ENCODE measurements at places on chromosomes 12 and 14.

GRCh38 chr12:5177096-5177495 lies 133.4 kb downstream of the KCNA5 start:
- no peak for DNase-seq

DNA sequence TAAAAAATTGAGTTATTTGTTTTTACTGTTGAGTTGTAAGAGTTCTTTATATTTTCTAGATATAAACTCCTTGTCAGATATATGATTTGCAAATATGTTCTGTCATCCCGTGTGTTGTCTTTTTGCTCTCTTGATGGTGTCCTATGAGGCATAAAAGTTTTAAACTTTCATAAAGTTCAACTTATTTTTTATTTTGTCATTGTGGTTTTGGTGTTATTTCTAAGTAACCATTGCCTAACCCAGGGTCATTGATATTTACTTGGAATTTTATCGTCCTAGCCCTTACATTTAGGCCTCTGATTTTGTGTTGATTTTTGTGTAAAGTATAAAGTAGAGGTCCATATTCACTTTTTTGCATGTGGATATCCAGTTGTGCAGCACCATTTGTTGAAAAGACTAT lies 63.1 kb downstream of the SRGAP1 start:
- no peak for DNase-seq

DNA sequence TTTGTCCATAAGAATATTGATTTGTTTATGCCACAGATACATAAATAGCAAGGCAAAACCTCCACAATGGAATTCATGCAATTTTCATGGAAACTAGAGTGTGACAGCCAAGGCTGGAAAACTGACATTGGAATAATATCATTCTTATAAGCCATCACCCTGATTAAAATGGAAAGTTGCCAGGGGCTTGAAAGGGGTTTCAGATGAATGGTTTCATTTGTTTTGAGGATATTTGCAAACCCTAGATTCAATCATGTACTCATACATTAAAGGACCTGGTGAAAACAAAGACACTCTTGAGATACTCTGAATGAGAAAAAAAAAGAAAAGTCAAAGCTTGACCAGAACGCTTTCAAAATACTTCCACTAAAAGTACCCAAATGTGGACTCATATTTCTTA lies 205.7 kb downstream of the DIO2 start:
- no peak for DNase-seq

- no peak for DNase-seq
These were observed 187.5 kb downstream of the PCNX1 start for GRCh38 chr14:71094722-71095121.

- no peak for DNase-seq
These were observed 67.2 kb downstream of the HECTD4 start for GRCh38 chr12:112314981-112315380.

DNA sequence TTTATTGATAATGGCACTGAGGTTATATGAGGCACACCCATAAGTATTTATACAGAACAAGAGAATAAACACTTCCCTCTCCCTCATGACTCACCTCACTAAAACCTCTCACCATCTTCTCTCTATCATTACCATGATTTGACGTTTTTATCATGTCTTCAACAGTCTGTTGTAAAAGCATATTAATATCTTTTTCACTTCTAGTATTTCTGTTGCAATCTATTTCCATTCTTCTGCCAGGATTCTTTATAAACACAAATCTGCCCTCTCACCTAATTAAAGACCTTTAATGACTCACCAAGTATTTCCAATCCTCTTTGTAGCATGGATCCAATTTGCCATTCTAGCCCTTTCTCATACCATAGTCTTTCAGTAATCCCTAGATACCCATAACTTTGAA lies 527.7 kb downstream of the SLC16A7 start:
- DNase-seq: no peak

GRCh38 chr12:47812797-47813510 lies 6.7 kb downstream of the HDAC7 start:
- DNase-seq: peak; percentile 97

GRCh38 chr14:95069018-95069417 lies 88.3 kb downstream of the DICER1 start:
- no peak for DNase-seq

DNA sequence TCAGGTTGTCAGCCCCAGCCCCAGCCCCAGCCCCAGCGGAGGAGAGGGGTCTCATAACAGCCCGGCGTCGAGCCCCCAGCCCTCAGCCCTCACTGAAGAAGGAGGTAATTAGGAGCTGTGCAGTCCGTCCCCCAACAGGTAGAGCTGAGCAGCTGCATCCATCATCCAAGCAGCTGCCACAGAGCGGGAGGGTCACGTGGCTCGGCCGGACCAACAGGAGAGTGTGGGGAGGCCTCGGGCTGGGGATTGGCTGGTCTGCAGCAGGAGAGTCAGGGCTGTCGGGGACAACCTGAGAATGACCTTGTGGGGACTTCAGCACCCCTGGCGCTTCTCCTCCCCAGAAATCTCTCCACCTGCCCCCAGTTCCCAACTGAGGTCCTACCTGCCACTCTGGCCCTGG lies 29.6 kb downstream of the SMUG1 start:
- peak; percentile 18 for DNase-seq

GRCh38 chr14:77305696-77306095 lies 15.0 kb downstream of the POMT2 start:
- no peak for DNase-seq

GRCh38 chr12:75196865-75197264 lies 12.8 kb downstream of the KCNC2 start:
- DNase-seq: no peak

- no peak for DNase-seq
These were observed 115.0 kb upstream of the RPH3A start for GRCh38 chr12:112676507-112676906.

DNA sequence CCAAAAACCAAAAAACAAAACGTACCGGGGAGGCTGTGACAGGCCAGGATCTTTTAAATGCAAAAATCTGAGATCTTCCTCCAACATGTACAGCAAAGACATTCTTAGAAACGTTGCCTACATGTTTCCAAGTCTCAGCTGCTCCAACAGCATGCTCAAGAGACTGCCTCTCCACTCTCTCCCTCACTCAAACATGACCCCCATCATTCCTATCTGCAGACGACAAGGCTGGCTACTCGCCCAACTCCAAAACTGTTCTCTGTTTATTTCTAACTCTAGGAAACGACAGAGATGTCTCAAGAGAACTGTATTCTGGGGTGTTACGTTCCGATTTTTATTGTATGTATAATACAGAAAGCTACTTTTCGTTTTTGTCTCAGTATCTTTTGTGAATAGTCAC lies 57.5 kb upstream of the TMCC3 start:
- no peak for DNase-seq

- DNase-seq: no peak
These were observed 5.9 kb downstream of the GSG1 start for GRCh38 chr12:13097491-13098011.

DNA sequence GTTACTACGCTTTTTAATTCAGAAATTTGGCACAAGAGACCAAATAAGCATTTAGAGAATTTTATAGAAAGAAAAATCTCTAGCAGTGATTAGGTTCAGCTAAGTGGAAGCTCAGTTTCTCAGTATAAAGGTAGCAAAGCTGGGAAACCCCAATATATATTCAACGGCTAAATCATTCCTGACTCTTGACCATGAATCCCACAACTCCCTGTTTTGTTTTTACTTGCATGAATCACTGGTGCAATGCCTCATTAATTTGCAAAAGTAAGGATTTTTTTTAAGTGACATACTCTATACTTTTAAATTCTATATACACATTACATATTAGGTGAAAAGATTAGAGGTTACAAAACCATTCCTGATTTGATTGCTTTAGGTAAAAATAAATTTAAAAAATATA lies 74.3 kb upstream of the PLEKHG7 start:
- DNase-seq: no peak

DNA sequence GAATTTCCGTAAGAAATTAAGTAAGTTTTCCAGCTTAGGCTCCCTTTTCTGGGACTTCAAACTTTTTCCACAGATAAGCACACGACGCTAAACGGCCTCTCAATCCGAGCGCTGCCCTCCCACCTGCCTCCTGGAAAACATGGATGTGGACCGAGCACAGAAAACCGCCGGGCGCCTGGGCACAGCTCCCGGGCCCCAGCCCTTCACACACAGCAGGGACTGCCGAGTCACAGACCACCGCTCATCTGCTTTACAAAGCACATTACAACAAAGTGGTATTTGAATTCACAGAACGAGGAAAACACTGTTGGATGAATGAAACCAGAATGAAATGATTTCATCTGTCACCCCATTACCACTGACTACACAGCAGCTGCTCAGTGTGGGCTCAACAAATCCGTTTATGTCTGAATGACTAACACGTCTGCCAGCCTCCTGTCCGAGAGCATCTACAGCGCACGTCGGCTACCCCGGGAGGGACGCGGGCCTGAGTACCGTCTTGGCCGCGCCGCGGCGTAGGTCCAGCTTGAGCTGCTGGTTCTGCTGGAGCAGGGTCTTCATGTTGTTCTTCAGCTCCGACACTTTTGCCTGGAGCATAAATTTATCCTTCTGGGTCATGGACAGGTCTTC lies 13.1 kb upstream of the ANKLE2 start:
- DNase-seq: no peak

DNA sequence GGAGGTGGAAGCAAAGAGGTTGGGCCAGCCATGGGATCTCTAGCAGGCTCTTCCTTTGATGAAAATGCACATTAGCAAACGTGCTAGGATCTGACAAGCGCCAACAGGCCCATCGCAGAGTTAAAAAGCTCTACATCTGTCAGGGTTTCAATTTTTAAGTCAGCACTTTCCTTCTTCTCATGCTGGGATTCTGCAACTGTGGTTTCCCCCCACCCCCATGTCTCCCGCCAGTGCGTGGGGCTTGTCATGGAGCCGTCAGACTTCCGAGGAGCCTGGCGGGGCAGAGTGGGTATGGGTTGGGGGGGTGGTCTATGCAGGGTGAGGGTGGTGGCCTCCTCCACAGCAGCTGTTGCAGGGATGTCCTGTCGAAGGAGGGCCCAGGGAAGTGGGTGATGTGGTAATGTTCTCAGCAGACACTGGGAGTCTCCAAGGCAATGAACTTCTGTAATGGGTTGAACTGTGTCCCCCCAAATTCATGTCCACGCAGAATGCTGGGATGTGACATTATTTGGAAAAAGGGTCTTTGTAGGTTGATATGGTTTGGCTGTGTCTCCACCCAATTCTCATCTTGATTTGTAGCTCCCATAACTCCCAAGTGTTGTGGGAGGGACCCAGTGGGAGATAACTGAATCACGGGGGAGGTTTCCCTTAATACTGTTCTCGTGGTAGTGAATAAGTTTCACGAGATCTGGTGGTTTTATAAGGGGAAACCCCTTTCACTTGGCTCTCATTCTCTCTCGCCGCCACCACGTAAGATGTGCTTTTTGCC lies 115.2 kb upstream of the MAP1LC3B2 start:
- no peak for DNase-seq

GRCh38 chr14:22226381-22226780 lies 362.6 kb downstream of the DAD1 start:
- peak; percentile 39 for DNase-seq

DNA sequence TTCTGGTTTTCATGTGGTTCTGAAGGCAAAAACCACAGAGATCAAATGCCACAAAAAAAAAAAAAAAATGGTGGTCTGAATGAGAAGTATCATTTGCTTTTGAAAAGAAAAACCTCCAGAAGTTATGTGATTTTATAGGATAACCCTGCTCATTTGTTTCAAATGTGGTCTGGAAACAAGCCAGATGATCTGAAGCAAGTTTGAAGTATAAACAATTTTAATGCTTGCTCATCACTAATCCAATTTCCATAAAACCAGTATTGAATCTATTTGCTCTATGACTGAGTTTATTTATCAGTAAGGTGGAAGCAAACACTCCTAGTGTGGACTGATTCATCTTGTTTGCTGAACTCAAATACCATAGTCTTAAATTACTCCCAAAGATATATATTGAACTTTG lies 407.3 kb upstream of the FLRT2 start:
- DNase-seq: no peak

DNA sequence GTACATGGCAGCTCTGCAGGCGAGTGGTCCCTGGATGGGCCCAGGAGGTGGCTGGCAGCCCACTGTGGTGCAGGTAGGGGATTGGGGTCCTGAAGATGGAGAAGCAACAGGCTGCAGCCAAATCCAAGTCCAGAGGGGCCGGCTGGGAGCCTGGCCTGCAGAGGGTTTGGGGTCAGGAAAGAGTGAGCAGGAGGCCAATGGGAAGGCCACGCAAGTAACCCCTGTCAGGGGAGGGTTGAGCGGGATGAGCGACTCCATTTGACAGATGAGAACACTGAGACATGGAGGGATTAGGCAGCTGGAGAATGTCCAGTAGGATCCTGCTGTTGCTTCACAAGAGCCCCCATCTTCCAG lies 136.0 kb downstream of the BCL11B start:
- no peak for DNase-seq

DNA sequence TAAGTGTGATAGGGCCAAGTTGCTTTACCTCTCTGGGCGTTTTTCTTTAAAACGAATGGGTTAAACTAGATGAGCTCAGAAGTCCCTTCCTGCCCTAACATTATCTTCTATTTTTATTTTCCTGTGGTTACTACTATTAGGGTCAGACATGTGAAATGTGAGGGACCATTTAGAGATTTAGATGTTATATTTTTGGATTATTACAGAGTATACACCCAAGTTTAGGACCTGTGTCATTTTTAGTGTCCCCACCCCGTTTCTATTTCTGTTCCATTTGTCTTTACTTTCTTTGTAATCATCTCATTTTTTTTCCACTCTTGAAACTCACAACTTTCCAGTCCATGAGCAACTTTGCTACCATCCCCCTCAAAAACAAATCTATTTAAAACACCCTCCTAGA lies 56.3 kb downstream of the SLC4A8 start:
- DNase-seq: no peak

DNA sequence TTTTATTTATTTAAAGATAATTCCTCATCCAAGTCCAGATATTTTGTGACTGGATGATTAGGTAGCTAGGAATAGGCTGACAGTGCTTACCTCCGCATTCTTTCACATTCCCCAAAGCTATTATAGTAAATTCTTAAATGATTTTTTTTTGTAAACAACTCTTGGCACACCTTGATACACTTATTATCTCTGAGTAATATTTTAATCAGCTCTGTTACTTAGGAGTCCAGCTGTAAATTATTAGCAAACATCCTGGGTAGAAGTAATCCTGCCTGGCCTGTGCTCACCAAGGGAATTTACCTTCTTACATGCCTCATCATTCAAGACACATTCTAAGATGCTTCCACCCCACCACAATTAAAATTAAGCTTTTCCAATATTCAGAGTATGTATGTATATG lies 186.1 kb downstream of the SLC2A13 start:
- DNase-seq: no peak

DNA sequence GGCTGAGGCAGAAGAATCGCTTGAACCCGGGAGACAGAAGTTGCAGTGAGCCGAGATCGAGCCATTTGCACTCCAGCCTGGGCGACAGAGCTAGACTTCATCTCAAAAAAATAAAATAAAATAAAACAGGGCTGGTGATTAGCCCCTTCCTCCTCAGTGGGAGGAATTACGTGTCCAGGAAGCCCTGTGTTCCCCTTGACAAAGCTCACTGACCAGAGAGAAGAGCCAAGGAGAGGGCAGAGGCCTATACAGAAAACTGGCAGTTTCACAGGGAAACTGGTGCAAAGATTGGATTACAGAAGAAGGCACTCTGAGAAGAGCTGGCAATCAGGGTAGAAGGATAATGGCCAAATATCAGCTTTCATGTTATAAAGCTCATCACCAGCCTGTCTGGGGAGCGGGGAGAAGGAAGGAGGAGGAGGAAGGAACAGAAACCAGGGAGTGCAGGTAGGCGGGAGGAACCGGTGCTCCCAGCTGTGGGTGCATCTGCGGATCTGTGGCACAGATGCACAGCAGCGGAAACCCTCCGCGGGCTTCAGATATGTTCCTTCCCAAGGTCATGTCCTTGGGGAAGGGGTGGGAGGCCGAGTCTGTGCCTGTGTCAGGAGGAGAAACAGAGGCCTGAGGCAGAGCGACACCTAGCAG lies 6.7 kb downstream of the RAB15 start:
- no peak for DNase-seq

Measured in activated CD4-positive, alpha-beta T cell treated with anti-CD3 and anti-CD28 coated beads, Interleukin-2, amount 50 U/mL, for 16 hours (primary cell).